ENCODE measurements at places on chromosomes 2 and 18. TPM values are rescaled to one million over a fixed set of nuclear protein-coding genes. Genes with fewer than 3 reads are reported as not detected.
A peak's percentile ranks its signal among the peaks of the same experiment; 100 is the strongest.

The ATP6V1C2 gene
- polyA plus RNA-seq = 0.29 TPM

- H3K36me3 ChIP-seq = no peaks in the 10 kb centered on the region
- DNase-seq = no peak
- no peak overlapping the region for H3K4me3 ChIP-seq
- H3K27ac ChIP-seq = no peak overlapping the region
These were observed 37.7 kb upstream of the MAT2A start for GRCh38 chr2:85501248-85501647.

GRCh38 chr2:46850742-46851141 lies 64.9 kb downstream of the MCFD2 start:
- peaks cover 2% of the 10 kb centered on the region for H3K4me1 ChIP-seq
- no peaks in the 10 kb centered on the region for H3K27me3 ChIP-seq
- no peak overlapping the region for H3K4me3 ChIP-seq
- H3K27ac ChIP-seq = no peak overlapping the region

The PIEZO2 gene
- polyA plus RNA-seq = 6.0 TPM

The DNAJC5G gene
- 0.83 TPM for polyA plus RNA-seq

The C2orf15 gene
- polyA plus RNA-seq = 3.0 TPM

DNA sequence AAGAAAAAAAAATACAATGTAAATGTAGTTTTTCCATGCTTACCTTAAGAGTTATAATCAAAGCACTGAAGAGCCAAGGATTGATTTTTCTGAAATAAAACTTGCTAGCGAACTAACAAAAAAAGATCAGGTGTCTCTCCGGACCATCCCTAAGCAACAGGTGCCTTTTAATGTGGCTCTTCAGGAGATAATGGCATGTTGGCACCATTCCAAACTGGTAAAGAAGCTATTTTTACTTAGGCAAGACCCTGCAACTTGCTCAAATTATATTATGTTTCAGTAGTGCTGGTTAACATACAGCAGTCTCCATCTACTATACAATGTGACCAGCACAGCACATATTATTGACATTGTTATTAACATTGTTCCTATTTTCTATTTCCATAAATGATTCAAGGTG lies 2.3 kb upstream of the GCC2 start:
- H3K27ac ChIP-seq = no peak overlapping the region
- H3K27me3 ChIP-seq = no peaks in the 10 kb centered on the region
- no peaks in the 10 kb centered on the region for H3K4me1 ChIP-seq
- DNase-seq = no peak
- peaks cover 1% of the 10 kb centered on the region for H3K36me3 ChIP-seq
- H3K4me3 ChIP-seq = no peak overlapping the region

DNA sequence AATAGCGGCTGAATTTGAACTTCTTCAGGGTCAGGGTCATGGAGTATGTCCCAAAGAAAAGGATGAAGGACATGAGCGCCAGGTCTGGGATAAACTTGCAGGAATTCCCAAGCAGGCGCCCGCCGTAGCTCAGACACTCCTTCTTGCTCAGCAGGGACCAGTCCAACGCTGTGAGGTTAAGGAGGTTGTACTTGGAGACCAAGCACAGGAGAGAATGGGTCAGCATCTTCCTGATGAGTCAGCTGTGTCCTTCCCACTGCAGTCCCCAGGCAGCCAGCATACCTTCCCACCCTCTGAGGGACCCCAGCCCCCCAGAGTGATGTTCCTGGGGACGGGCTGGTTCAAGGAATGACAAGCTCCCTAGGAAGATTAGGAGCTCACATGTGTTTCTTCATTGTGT lies 40.9 kb downstream of the MTHFD2 start:
- H3K4me3 ChIP-seq = no peak overlapping the region
- DNase-seq = no peak
- no peak overlapping the region for H3K27ac ChIP-seq
- H3K4me1 ChIP-seq = no peaks in the 10 kb centered on the region

DNA sequence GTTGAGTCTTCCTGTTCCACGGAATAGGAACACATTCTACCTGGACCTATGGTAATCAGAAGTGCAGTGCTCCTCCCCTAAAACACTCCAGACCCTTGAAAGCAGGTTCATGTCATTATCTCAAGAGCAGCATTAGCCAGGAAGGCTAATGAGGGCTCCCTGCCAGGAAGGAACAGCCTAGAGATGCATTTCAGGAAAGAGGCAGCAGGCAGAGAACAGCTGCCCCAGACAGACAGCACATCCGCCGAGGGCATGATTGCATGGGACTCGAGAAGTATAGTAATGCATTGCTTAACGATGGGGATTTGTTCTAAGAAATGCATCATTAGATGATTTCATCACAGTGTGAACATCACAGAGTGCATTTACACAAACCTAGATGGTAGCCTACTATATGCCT lies 171.5 kb downstream of the ALK start:
- H3K27ac ChIP-seq = no peak overlapping the region
- H3K27me3 ChIP-seq = no peaks in the 10 kb centered on the region
- DNase-seq = no peak
- H3K4me3 ChIP-seq = no peak overlapping the region

The ANKRD30BL gene
- 0.05 TPM for polyA plus RNA-seq

DNA sequence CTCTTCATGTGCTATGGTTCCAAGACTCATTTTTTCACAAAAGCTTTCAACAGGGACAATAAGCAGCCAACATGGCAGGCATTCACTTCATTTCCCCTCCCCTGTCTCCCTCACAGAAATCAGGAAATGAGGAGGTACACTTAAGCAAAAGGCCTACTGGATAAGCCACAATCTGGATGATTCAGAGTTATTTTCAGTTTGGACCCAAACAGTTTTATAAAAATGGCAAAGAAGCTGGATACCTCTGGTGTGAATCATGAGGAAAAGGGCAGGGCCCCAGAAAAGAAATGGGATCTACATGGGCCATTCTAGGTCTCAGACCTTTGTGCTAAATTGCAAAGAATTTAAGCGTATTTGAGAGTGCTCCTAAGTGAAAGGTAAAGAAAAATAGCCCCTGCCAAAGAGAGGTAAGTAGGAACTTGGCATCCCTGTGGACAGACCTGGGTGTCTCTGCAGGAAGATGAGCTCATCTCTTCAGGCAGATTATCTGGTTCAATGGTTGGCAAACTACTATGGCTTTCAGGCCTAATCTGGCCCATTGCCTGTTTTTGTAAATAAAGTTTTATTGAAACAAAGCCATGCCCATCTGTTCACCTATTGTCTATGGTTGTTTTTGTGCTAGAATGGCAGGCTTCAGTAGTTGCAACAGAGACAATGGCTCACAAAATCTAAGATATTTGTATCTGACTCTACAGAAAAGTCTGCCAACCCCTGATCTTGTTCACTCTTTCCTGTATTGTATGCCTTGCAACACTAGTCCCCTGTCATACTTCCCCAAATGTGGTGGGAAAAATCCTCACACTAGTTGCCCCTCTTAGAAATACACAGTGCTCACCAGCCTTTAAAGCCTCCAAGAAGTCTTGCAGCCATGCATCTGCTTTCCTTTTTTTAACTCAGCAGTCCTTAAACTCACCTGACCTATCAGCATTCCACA lies 315.0 kb downstream of the ALK start:
- H3K27ac ChIP-seq = no peak overlapping the region
- H3K36me3 ChIP-seq = no peaks in the 10 kb centered on the region
- H3K4me3 ChIP-seq = no peak overlapping the region
- no peak for DNase-seq
- H3K4me1 ChIP-seq = peaks cover 3% of the 10 kb centered on the region

DNA sequence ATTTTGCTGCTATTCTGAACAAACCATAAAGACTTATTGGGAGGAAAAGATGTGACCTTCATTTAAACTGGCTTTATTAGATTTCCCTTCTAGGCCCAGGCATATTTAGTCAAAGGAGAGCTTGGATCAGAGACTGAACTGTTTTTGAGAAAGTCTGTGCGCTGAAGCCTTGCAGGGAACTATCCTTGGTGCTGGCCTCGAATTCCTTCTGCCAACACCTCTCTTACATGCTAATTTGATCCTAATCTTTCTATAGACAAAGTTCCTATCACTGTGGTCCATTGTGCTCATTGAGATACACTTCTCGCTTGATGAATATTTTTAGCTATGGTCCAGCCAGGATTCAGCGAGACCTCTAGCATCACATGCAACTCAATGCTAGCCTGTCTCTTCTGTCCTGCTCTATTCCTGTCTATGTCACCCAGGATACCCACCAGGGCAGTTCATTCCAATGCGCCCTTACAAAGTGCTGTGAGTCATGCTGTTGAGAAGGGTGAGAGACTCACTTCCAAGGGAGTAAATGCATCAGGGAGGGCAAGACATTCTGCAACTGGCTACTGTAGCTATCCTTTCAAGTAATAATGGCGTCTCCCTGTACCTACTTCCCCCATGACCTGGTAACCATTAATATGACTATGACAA lies 356.7 kb upstream of the LYPD1 start:
- H3K36me3 ChIP-seq = no peaks in the 10 kb centered on the region
- peaks cover 10% of the 10 kb centered on the region for H3K4me1 ChIP-seq
- H3K27ac ChIP-seq = no peak overlapping the region
- no peak overlapping the region for H3K4me3 ChIP-seq
- no peaks in the 10 kb centered on the region for H3K27me3 ChIP-seq
- DNase-seq = peak; percentile 54

The SLC38A11 gene
- polyA plus RNA-seq = not detected

- H3K27me3 ChIP-seq = no peaks in the 10 kb centered on the region
- H3K4me1 ChIP-seq = peaks cover 4% of the 10 kb centered on the region
- H3K27ac ChIP-seq = no peak overlapping the region
- DNase-seq = no peak
- H3K4me3 ChIP-seq = no peak overlapping the region
- H3K36me3 ChIP-seq = no peaks in the 10 kb centered on the region
These were observed 226.1 kb downstream of the LDLRAD4 start for GRCh38 chr18:13444430-13445240.

The DCDC2C gene
- 0.91 TPM for polyA plus RNA-seq

GRCh38 chr2:47023332-47023731 lies 107.7 kb upstream of the MCFD2 start:
- no peaks in the 10 kb centered on the region for H3K27me3 ChIP-seq
- no peak overlapping the region for H3K27ac ChIP-seq
- no peak for DNase-seq

- peaks cover 4% of the 10 kb centered on the region for H3K4me1 ChIP-seq
- H3K27ac ChIP-seq = no peak overlapping the region
- H3K27me3 ChIP-seq = no peaks in the 10 kb centered on the region
- H3K36me3 ChIP-seq = no peaks in the 10 kb centered on the region
- H3K4me3 ChIP-seq = no peak overlapping the region
These were observed 131.0 kb upstream of the ZEB2 start for GRCh38 chr2:144650907-144651306.

The SLC14A1 gene
- 0.18 TPM for polyA plus RNA-seq

Measured in H1 (cell line).